ENCODE measurements at places on chromosomes 3 and 15.

DNA sequence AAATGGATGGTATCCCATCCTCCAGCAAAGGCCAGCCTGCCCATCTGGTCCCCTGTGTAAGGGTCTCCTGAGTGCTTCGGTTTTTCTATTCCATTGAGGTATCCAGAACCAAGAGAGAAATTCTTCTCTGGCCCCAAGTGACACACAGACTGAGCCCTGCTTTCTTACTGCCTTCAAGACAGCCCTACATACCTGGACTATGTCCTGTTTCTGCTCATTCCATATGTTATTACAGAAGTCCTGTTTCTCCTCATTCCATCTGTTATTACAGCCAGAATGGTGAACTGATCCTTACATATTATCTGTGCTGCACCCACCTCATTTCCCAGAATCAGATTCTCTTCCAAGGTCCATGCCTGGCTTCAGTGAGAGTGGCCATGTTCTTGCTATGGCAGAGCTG is 115.2 kb downstream of the DCLK3 start:
- DNase-seq = no peak

GRCh38 chr3:188700501-188700900 is 471.3 kb upstream of the TPRG1 start:
- no peak for DNase-seq

- DNase-seq = no peak
Observed at GRCh38 chr3:152151216-152151876, 117.4 kb upstream of the MBNL1 start.

DNA sequence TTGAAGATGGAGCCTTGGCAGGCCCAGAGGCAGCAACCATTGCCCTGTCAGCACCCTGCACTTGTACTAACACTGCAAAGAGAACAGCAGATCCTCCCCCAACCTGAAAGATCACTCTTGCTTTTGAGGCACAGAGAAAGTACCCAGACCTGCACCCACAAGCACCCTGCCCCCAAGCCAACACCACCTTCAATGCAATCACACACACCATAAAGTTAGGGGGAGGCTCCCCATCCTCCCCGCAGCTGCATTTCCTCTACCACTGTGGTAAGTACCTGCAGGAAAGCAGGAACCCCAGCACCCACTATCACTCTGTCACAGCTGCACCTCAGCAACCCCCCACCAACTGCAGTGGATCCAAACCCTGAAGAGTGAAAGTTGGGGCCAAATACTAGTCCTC is 12.0 kb downstream of the OR5K3 start:
- DNase-seq = no peak

- no peak for DNase-seq
Observed at GRCh38 chr15:72852273-72852672, 68.7 kb upstream of the ADPGK start.
